Epithelial cell of prostate (primary cell): ENCODE measurements at places on chromosomes 7 and 10.

DNA sequence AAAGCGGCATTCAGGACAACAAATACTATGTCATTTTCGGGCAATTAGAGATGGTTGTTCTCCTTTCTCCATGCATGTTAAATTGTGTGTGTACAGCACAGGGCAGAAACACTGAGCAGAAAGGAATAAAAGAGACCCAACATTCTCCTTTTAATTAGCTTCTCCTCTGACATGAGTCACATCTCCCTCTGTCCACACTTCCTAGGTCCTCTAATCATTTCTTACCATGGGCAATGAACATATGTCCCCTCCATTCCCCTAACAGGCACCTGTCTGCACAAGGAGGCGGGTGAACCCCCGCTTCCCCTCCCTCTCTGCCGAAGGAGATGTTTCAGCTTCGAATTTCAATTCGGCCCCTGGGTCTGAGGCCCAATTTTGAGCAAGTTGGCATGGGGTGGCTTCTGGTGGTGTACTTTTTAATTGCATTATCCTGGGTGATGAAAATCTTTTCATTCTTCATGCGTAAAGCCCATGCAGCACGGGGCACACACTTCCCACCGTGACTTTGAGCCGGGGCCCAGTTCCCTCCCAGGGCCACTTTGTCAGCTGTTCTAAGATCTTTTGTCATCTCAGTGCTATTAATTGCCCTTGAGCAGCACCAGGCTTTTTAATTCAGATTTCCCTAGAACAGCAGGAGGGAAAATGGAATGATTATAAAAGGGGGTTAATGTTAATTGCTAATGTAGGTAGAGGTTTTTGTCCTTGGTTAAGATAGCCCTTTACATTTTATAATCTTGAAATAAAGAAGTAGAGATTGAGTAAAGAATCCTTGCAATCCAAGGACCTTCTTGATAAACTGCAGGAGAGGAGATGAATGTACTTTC lies 219.5 kb upstream of the NRP1 start:
- no peak for DNase-seq

DNA sequence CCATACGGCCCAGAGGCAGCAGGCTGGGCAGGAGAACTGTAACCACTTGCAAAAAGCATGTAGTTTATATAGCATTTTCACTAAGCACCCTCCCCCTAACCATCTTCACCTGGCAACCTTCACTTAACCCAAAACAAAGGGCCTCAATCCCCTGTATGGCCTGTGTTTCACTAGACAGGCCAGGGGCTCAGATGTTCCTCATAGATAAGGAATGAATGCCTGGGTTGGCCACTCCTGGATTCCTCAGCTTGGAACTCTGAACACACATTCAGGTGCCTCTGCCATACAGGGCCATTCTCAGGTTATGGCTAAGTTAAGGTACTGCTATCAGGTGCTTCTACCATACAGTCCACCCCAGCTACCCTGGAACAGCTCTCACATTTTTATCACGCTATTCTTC lies 10.3 kb upstream of the TMEM168 start:
- no peak for DNase-seq

- no peak for DNase-seq
Observed at GRCh38 chr10:113957013-113957412, 86.7 kb upstream of the ADRB1 start.

DNA sequence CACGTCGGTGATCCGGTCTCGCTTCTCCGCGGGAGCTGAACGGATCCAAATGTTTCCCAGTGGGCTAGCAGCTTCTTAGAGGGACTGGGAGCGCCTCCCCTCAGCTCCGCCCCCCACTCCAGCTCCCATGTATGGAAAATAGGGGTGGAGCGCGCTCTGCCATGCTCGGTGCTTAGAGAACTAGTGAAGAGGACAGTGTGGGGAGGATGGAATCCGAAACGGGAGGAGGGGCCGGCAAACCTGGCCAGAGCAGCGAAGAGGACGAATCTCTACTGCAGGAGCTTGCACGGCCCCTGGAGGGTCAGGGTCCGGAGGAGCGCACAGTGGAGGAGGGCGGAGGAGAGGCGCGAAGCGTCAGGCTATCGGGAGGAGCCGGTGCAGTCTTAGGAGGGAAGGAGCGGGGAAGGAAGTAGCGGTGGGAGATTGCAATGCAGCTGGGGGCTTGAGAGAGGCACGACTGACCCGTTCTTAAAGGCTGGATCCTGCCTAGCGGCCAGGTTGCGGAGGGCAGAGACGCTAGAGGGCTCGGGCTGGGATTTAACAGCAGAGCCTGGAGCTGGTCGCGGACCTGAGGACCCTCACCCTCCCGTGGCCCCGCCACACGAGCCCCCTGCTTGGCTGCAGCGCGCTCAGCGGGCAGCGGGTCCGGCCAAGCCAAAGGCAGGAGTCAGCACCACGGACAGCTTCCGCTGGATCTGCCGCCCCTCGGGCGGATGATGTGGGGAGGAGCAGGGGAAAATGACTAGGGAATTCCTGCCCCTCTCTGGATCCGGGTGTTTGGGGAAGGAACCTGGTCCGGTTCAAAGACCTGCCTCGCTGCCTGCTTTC lies at the start of gene PRLHR:
TSS of gene PRLHR (minus strand) at position 51 of the 828 bp plus-strand sequence. CDS start 404 bp downstream, outside the sequence.
- DNase-seq, result no peak

GRCh38 chr7:36045830-36046341 lies 107.2 kb upstream of the EEPD1 start:
- no peak for DNase-seq

DNA sequence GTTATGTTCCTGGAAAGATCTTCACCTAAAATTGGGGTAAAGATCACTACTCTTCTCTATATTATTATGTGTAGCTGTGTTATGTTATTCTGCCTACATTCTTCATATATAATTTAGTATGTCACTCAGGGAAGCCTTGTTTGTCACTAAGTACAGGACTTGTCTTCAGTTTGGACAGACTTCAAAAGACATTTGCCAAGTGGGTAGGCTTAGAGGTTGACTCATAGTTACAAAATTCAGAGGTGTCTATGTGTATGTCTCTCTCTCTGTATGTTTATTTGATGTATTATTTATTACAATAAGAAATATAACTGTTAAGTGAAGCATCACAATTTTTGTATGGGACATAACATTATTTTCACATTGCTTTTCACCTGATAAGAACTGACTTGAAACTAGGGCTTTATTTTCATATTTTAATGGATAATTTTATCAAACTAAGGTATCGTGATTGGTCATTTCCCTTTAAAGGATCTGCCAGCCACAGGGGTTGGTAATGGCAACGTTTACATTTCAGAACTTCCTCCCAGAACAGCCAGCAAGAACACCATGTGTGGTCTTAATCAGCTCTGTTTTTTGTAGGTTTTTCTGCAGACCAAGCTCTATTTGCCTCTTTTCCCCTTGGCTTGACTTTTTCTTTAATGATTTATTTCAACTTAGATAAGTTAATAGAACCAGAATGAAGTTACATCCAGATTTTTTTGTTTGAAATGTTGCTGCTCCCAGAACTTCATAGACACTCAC lies 262.1 kb upstream of the CACNA2D1 start:
- no peak for DNase-seq

- no peak for DNase-seq
Observed at GRCh38 chr7:132486274-132486610, 90.0 kb downstream of the PLXNA4 start.
